Activated T-cell treated with anti-CD3 and anti-CD28 coated beads, Interleukin-2, amount 50 U/mL, for 1 hour (primary cell): ENCODE measurements at places on chromosomes 1 and 21.

- no peak for DNase-seq
Measured at GRCh38 chr1:35567947-35568558, 5.1 kb upstream of the TFAP2E start.

DNA sequence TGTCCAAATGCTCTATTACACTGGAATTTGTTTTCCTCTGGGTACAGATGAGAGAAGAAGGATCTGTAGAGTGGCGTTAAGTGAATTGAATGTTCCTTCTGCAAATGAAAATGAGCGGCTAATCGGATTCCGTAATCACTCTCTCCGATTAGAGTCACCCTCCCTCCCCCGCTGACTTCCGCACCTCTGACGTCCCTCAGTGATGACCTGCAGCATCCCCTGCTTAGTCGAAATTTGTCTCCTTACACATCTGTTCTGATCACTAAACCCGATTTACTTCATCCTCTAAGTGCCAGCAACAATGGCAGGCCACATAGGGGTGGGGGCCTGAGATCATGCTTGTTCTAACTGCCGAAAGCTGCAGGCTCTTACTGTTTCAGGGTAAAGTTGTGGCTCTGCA is 378.7 kb downstream of the SEC16B start:
- DNase-seq, result no peak

DNA sequence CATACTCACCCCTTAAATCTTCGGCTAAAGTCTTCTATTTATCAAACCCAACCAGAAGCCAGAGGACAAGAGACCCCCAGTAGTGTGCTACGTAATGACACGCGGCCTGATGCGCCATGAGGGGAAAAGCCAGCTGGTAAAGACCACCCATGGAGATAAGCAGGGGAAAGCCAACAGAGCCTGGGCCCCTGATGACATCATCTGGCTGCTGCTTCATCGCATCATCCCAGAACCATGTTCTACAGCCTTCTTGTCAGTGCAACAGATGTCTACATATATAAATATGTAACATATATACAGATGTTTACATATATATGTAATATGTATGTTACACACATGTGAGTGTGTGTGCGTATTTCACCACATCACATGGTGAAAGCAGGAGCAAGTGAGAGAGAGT is 81.7 kb upstream of the VANGL1 start:
- DNase-seq, result no peak

- no peak for DNase-seq
Measured at GRCh38 chr1:199546323-199546722, 481.2 kb upstream of the NR5A2 start.

- no peak for DNase-seq
Measured at GRCh38 chr1:200075938-200076546, 48.5 kb downstream of the NR5A2 start.

DNA sequence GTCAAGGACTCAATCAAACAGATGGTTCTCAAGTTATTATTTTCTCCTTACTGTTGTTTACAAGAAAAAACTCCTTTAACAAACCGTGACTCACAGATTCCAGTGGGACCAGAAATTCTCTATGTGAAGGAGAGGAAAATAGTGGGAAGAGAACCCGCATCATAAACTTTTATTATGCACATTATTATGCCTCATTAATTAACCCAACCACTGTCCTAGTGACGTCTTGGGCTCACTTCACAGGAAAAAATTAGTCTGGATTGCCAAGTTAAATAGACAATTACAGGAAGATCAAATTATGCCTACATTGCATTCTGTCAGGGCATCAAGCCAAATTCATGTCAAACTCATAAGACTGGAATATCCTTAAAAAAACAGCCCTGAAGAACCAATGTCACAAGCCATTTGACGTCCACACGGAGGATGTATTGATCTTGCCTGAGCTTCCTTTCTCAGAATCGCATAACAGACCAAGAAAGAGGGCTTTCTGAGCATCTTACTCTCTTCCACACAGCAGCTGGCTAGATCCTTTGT is 347.8 kb downstream of the DUSP10 start:
- no peak for DNase-seq

DNA sequence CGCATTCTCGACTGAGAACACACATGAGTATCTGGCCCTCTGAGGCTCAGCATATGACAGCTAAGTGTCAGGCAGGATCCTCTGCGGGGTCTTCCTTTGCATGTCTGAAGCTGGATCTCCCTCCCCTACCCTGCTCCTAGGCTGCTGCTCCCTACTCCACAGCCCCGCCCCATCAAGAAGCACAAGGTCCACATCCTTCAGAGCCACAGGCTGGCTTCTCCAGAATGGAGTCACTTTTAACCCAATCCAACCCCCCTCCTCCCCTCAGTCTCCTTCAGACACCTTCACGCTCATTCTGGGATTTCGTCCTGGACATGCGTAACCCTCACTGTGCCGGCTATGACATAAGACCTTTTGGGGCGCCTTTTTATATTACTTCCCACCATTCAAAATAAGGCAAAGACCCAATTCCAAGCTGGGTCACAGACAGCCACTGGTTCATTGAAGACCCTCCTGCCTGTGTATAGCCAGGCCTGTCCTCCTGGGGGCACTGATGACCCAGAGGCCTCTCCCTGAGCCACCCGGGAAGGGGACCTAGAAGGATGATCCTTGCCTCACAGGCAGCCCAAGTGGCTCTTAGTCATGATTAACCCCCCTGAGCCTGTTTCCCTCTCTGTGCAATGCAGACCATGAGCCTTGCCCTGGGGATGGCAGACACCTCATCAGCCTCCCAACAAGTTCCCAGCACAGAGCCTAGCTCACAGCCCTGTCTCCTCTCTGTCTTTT is 4.7 kb downstream of the ADGRB2 start:
- DNase-seq, result no peak

DNA sequence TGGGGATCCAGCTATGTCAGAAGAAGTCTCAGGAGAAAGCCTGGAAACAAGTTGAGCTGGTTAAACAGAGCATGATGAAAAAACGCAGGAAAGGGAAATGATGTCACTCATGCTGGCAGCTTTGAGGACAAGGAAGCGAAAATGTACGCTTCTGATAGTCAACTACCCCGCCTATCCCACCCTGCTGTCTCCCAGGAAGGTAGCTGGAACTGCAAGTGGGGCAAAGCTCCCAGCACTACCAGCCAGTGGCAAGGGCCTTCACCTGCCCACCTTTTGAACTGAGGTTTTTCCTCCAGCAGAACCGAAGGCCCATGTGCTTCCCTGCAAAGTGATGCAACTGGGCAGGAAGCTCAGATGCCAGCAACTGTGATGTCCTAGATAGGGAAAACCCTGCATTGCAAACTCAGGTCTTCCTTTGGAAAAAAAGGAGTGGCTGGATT is 6.3 kb upstream of the IL20 start:
- no peak for DNase-seq

DNA sequence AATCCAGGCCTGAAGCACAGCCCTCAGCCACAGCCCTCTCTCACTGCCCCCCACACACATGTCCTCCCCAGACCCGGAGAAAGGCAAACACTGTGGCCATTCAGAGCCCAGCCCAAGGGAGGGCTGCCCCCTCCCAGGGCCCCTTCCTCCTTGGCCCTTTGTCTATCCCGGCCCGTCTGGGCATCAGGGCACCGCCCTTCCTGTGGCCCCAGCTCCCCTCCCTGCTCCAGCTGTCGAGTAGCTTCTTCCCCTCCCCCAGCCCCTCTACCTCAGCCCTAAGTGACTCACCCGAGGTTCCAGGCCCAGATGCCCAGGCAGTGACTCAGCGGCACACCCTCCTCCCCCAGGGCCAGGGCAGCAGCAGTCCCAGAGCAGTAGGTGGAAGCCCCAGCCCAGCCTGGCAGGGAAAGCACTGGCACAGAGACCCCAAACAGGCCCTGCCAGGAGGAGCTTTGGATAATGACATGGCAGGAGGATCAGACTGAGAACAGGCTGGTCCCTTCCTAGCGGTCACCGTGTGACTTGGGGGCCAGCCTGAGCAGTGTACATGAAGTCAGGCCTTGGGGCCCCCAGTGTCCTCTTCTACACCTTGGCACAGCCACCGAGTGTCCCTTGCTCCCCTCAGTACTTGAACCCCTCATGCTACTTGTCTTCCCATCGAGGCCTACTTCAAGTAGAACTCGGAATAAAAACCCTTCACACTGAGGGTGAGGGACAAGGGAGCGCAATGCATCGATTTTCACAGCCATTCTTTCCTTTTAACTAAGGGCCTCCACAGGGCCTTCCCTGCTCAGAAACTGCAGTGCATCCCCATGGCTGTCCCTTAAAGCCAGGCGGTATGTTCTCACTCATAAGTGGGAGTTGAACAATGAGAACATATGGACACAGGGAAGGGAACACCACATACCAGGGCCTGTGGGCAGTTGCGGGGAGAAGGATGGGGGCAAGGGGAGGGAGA is 1.0 kb upstream of the S100A2 start:
- peak; percentile 74 for DNase-seq

- no peak for DNase-seq
Measured at GRCh38 chr1:233543338-233544255, 70.3 kb upstream of the KCNK1 start.

- no peak for DNase-seq
Measured at GRCh38 chr1:29523136-29523535, 286.8 kb downstream of the PTPRU start.

DNA sequence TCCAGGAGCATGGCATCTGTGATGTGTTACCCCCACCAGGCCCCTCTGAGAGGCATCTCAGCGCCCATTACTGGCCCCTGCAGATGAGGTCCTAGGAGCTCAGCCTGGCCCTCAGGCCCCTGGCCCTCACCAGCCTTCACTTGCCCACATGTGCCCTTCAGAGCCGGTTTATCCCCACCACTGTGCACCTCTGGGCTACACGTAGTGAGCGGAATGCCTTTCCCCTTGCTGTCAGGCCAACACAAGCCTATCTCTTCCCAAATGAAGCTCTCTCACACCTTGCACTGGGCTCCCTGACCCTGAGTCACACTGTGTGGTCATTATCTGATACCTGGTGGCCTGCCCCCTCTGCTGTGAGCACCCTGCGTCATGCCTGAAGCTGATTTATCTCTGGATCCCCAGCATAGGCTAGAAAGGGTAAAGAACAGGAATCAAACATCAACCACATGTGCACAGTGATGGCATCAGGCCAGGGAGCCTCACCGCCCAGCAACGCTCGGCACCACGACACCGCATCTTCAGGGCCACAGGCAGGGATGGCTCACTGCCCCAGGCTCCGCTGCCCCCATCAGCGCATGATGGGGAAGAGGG is 49.1 kb downstream of the GLIS1 start:
- no peak for DNase-seq

GRCh38 chr1:245871915-245872314 is 635.2 kb downstream of the SMYD3 start:
- DNase-seq, result no peak

DNA sequence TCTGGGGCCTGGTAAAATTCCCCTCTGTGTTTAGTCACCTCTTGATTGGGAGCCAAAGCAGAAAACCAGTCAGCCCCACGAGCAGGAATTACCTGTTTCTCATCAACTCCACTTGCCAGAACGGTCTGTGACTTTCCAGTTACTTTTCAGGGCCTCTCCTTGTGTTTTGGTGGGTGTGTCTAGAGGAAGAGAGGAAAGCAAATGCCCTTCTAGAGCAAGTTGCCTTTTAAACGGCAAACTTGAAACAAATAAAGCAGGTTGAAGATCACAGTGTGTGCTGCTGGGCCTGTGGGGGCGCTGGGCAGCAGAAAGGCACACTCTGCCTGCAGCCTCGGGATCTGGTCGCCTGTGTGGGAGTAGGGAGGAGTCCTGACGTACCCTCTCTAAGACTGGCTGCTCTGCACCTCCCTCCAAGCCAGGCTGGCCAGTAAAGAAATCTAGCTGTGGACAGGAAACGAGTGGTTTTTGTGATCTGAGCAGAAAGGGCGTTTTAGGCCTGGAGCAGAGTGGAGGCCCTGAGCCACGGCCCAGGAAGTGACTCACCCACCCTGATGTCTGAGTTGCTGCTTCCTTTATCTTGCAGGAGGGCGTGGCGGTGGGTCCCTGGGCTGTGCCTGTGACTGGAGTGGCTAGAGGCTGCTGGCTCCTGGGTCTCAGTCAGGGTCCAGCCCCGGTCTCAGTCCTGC is 11.1 kb upstream of the S100A11 start:
- peak; percentile 84 for DNase-seq

DNA sequence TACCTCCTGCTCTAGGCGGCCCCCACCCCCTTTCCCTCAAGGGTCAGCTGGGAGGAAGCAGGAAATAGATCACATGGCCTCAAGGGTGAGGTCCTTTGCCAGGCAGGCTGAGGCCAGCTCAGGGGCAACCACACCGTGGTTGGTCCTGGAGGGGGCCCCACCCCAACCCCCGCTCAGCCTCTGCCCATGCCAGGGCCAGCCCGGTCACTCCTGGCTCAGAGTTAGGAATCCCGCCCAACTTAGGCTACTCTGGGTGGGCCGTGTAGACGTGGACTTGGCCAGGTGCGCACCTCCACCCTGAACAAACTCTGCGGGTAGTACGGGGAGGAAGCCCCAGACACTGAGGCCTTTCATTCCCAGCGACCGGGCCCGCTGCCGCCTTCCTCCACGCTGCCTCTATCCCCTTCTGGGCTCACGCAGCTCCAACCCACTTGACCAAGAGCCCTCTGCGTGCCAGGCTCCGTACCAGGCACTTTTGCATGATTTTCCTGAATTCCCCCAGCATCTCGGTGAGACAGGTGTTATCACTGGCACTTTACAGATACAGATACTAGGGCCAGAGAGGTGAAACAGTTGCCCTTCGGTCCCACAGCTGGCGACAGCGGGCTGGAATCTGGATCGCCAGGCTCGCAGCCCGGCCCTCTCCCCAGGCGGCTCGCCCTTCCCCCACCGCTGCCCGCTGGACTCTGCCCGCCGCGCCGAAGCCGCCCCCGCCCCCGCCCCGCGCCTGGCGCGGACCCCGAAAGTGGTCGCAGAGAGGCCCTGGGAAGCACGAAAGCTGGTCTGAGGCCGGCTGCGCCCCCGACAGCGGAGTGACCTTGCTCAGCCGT is 769 bp downstream of the GALE start:
- no peak for DNase-seq

- no peak for DNase-seq
Measured at GRCh38 chr1:155296661-155297060, 4.6 kb downstream of the PKLR start.

- peak; percentile 62 for DNase-seq
Measured at GRCh38 chr1:2468041-2468472, 8.0 kb upstream of the PLCH2 start.

GRCh38 chr1:112363636-112364035 is 32.4 kb upstream of the CTTNBP2NL start:
- DNase-seq, result no peak

DNA sequence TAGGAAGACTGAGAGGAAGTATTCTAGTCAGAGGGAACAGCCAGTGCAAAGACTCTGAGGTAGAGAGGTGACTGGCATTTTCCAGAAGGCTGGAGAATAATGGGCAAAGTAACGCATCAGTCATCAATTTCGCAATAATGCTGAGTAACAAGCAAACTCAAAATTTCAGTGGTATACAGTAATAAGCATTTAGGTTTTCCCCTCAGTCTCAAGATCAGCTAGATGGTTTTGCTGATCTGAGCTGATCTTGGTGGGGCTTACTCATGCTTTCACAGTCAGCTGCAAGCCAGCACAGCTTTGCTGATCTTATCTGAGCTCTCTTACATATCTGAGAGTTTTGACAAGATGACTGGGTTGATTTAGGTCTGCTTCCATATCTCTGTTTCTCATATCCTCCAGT is 108.7 kb downstream of the TSEN15 start:
- no peak for DNase-seq

- no peak for DNase-seq
Measured at GRCh38 chr1:43062527-43063095, 103.9 kb upstream of the SLC2A1 start.
